ENCODE measurements at places on chromosomes 5 and 9. TPM values are rescaled to one million over a fixed set of nuclear protein-coding genes. Genes with fewer than 3 reads are reported as not detected.

Gene MRPL22
- 61.4 TPM for total RNA-seq

Gene ENTREP1
- 19.9 TPM for total RNA-seq

DNA sequence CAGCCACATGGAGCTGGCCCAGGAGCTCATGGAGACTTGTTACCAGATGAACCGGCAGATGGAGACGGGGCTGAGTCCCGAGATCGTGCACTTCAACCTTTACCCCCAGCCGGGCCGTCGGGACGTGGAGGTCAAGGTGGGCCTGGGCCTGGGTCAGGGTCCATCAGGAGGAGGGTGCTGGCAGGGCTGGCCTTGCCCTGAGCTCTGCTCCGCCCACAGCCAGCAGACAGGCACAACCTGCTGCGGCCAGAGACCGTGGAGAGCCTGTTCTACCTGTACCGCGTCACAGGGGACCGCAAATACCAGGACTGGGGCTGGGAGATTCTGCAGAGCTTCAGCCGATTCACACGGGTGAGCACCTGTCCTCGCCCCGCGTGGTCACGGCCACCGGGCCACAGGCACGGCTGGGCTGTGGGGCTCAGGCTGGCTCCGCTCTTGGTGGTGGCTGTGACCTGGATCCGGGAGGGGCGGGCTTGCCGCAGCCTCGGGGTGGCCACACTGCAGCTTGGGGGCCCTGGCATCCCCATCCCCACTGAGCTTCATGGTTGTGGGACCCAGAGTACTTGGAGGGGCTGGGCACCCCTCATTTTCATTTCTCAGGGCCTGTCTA, 7.1 kb downstream of the DPP7 start:
- H3K27me3 ChIP-seq = no peaks in the 10 kb centered on the region
- H3K4me1 ChIP-seq = no peaks in the 10 kb centered on the region
- no peak for DNase-seq
- H3K36me3 ChIP-seq = peaks cover 74% of the 10 kb centered on the region
- no peak overlapping the region for H3K27ac ChIP-seq

GRCh38 chr5:66337626-66338226, 193.6 kb downstream of the SREK1 start:
- no peaks in the 10 kb centered on the region for H3K4me1 ChIP-seq
- H3K27me3 ChIP-seq = no peaks in the 10 kb centered on the region
- H3K4me3 ChIP-seq = no peak overlapping the region
- DNase-seq = no peak

DNA sequence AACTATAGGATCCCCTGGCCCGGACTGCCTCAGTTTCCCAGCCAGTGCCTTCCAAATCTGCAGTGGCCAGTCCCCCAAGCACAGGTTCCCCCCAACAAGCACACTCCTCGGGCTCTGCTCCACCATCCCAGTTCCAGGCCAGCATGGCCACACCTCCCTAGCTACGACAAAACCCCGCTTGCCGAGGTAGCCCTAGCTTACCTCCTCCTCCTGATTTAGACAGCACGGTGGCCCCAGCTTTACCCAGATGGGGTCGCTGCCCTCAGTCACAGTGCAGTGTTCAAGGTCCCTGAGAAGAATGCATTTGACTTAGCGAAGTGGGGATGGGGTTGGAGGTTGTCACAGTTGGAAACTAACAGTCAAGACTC, 40.8 kb upstream of the GARNL3 start:
- H3K4me1 ChIP-seq = no peaks in the 10 kb centered on the region
- no peaks in the 10 kb centered on the region for H3K27me3 ChIP-seq
- DNase-seq = no peak
- H3K27ac ChIP-seq = no peak overlapping the region
- peak overlapping the region; percentile 61 for H3K4me3 ChIP-seq

DNA sequence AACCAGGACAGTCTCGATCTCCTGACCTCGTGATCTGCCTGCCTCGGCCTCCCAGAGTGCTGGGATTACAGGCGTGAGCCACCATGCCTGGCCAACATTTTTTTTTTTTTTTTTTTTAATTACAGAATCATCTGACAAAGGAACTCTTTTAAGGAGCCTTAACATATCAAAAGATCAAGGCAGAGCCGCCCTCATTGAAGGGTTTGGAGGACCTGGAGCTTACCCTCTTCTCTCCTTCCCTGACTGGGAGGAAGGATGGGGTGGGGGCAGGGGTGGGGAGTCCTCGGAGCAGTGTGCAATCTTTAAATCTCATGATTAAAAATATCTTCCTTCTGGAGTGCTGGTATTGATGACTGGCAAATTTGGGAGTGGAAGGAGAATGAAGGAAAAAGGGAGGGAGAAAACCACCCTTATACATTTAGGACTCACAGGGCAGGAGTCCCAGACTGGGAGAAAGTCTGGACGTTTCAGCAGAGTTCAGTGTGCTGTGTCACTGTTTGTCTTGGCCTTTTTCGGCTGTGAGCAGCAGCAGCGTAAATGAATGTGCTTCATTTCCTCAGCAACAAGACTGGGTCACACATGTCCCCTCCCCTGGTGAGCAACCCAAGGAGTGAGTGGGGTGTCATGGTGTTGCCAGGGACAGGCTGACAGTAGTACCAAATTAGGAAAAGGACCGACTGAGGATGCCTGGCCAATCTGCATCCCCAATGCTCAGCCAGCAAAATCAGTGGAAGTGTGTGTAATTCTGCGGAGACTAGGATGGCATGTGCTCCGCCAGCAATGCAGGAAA, 115.3 kb upstream of the BNC2 start:
- no peak overlapping the region for H3K4me3 ChIP-seq
- DNase-seq = peak; percentile 27
- no peaks in the 10 kb centered on the region for H3K27me3 ChIP-seq

DNA sequence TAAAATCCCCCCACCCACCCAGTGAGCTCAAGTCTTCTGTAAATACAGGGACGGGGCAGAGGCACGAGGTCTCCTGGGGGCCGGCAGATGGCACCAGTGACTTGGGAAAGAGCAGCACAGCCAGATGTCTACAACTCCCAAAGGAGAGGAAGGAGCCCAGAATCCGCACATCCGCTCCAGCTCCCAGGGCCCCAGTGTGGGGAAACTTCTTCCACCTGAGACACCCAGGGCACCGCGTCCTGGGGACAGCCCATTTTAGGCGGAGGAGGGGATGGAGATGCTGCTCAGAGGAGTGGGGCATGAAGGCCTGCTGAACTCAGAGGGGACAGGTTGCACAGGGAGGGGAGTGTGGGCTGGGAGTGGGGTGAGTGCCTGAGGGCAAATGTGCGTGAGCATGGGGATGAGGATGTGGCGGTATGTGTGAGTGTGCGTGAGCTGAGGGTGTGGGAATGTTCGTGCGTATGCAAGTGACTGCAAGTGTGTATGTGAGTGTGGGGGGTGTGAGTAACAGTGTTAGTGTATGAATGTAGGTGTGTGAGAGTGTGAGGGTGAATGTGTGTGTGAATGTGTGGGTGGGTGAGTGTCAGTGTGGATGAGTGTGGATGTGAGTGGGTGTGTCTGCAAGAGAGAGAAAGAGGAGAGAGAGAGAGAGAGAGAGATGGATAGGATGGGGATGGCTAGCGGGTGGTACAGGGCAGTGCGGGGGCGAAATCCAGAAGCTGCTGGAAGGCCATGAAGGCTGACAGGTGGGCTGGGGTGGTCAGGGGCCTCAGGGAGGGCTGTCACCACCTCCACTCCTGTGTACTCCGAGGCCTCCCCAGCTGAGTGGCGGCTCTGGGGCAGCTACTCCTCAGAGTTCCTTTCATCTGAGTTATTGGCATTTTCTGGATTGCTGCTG, 63.5 kb downstream of the DUSP1 start:
- H3K4me3 ChIP-seq = no peak overlapping the region
- DNase-seq = peak; percentile 65
- H3K4me1 ChIP-seq = no peaks in the 10 kb centered on the region
- no peaks in the 10 kb centered on the region for H3K27me3 ChIP-seq

DNA sequence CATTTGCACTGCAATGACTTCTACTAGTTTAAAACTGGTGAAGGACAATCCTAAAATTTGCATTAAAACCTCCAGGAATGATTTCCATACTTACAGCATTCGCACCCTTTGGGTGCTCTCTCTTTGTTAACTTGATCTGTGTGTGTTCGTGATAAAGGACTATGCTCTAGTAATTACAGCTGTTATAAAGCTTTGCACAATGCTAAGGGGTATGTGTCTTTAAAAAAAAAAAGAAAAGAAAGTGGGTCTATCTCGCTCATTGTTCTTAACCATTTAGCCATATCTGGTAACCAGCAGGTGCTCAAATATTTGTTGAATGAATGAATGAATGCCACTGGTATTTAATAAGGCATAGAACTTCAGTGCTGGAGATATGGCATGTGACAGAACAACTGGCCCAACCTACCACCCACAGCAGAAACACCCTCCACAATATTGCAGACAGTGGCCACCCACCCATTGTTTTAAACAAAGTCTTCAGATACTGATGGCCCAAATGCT, 8.7 kb downstream of the TRIM36 start:
- H3K27me3 ChIP-seq = peaks cover 10% of the 10 kb centered on the region
- H3K4me3 ChIP-seq = no peak overlapping the region
- no peaks in the 10 kb centered on the region for H3K4me1 ChIP-seq
- H3K36me3 ChIP-seq = no peaks in the 10 kb centered on the region

DNA sequence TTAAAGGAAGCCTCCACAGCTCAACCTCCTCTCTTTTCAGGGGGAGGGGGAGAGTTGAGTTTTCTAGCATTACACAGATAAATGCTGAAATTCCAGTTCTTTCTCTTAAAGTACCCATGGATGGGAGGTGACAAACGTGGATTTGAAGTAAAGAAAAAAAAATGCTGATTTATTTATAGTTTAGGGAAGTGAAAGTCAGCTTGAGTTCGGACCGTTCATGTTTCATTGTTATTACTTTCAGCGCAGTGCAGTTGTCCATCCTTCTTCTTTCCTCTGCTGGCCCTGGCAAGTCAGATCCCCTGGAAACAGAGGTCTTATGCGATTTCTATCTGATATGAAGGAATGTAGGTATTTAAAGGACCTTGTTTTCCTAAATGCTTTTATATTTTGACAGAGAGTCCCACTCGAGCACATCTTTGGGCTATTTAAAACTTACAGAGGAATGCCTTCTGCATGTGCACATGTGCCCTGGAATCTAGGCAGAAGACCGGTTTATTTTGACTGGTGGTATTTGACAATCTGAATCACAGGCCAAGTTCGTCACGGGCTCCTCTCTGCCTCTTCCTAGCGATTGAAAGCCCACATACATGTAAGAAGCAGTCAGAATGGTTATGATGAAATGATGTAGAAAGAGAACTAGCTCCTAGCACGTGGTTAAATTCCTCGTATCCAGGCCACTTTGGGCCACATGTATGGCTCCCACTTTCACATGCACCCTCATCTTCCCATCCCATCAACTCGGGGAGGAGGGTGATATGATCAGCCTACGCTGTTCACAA, 385.2 kb upstream of the KLF4 start:
- no peak overlapping the region for H3K4me3 ChIP-seq
- H3K27me3 ChIP-seq = no peaks in the 10 kb centered on the region
- H3K27ac ChIP-seq = no peak overlapping the region
- DNase-seq = no peak
- no peaks in the 10 kb centered on the region for H3K4me1 ChIP-seq

- no peaks in the 10 kb centered on the region for H3K4me1 ChIP-seq
- no peaks in the 10 kb centered on the region for H3K27me3 ChIP-seq
- no peak overlapping the region for H3K4me3 ChIP-seq
Observed at GRCh38 chr9:117231012-117231411, 183.8 kb downstream of the ASTN2 start.

DNA sequence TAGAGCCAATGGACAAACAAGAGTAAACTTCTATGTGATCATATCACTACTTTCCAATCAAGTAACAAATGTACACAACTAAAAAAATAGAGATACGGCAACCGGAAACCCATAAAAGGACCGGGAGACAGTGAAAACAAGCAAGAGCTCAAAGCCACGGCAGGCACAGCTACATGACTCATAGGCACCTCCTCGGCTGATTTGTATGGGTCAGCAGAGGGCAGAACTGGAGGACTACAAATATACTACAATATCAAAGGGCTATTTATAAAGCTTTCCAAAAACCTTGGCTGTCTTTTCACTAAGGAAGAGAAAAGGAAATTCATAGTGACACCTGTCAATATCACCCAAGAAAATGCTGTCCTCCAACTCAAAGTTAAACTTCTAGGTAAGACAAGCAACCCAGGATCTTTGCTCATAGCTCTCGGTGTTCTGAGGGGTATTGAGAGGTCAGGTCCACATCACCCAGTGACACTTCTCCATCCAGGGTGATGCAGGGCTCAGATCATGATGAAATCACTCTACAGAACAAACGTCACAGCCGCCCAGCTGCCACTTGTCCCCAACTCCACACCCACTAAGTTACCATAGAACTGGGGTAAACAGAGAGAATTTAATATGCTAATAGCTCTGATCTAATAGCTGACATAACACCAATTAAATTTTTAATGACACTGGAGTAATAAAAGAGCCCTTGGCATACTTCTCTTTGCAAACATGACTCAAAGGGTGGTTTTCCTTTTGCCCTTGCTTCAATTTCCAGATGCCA, 41.3 kb downstream of the PFDN1 start:
- peaks cover 18% of the 10 kb centered on the region for H3K4me1 ChIP-seq
- DNase-seq = no peak
- peaks cover 21% of the 10 kb centered on the region for H3K36me3 ChIP-seq
- no peaks in the 10 kb centered on the region for H3K27me3 ChIP-seq
- peak overlapping the region; percentile 67 for H3K27ac ChIP-seq

GRCh38 chr9:74138182-74138581, 359.0 kb upstream of the RORB start:
- no peaks in the 10 kb centered on the region for H3K27me3 ChIP-seq
- H3K36me3 ChIP-seq = no peaks in the 10 kb centered on the region
- H3K4me1 ChIP-seq = no peaks in the 10 kb centered on the region

DNA sequence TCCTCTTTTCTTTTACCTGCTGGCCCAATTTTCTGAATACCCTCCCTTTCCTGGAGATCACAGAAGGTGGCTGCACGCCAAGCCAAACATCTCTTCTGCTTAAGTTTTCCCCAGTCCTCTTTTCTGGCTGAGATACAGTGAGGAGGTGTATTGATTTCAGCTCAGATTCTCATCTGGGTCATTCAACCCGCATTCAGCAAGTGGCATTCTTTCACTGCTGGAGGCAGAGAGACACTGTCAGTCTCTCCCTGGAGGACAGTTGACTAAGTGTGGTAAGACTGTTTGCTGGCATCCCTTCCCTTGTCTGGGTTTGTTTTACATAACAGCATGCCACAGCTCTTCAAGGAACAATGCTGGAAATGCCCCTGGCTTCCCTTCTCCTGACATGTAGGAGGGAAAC, 60.5 kb downstream of the GABRG2 start:
- H3K27ac ChIP-seq = no peak overlapping the region
- DNase-seq = no peak
- H3K4me3 ChIP-seq = no peak overlapping the region
- no peaks in the 10 kb centered on the region for H3K36me3 ChIP-seq

- H3K27me3 ChIP-seq = no peaks in the 10 kb centered on the region
- DNase-seq = no peak
- H3K27ac ChIP-seq = no peak overlapping the region
- no peaks in the 10 kb centered on the region for H3K4me1 ChIP-seq
- no peak overlapping the region for H3K4me3 ChIP-seq
Observed at GRCh38 chr5:135129307-135129706, 95.3 kb upstream of the PITX1 start.
